ENCODE measurements at places on chromosomes 13 and 19.

DNA sequence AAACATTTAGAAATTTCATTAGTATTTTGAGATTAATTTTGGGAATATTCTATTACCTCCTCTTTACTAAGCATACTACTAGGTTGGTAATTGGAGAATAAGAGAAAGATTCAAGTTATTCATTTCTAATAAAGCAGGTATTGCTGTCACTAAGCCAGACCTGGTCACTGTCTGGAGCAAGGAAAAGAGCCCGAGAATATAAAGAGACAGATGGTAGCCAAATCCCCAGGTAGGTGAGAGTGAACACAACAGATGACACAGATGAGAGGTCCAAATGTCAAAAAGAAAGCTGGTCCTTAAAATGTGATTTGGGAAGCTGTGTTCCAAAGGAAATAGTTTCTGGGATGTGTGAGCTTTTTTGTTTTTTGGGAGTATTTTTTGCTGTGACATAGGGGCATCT lies 128.6 kb downstream of the ZNF100 start:
- no peak for DNase-seq

GRCh38 chr19:7494416-7495098 lies 5.7 kb upstream of the PEX11G start:
- no peak for DNase-seq

- DNase-seq: no peak
Measured at GRCh38 chr19:56141417-56141993, 418 bp downstream of the ZNF444 start.

DNA sequence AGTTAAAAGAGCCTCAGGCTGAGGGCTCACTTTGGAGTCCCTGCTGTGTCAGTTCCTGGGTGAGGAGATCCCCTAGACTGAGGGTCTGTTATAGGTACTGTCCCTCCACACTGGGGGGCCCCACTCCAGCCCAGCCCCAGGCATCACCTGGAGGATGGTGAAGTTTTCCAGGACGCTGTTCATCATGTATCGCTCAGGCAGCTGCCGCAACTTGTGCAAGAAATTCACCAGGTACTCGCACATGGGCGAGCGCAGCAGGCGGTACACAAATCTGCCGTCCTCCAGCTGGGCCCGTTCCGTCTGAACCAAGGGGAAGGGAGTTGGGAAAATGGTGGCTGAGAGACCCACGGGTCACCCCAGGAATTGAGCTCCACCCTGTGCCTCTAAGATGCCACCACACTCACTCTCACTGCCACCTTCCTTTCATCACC lies 7.1 kb downstream of the CD37 start:
- no peak for DNase-seq

GRCh38 chr19:51124729-51125128 lies at the start of gene SIGLEC9:
SIGLEC9 (plus strand) TSS chr19:51124906; CDS start chr19:51124975, 69 bp downstream.
- no peak for DNase-seq

- DNase-seq: peak; percentile 57
Measured at GRCh38 chr13:20489185-20489820, 36.4 kb downstream of the CRYL1 start.

DNA sequence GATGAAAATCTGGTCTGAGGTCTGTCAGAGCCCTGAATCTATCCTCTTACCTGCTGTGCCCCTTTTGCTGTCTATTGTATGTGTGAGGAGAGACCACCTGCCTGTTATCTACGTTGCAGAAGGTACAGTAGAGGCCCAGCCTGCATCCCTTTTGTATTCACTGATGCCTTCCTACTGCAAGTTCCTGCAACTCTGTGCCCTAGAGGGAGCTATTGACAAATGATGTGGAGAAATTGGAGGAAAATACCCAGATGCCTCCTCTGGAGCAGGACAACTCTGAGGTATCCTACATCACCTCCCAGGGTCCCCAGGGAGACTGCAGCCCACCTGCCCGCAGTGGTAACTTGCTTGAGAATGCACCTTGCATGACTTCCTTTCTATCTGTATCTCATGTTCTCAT lies 33.7 kb downstream of the SIAH3 start:
- no peak for DNase-seq

DNA sequence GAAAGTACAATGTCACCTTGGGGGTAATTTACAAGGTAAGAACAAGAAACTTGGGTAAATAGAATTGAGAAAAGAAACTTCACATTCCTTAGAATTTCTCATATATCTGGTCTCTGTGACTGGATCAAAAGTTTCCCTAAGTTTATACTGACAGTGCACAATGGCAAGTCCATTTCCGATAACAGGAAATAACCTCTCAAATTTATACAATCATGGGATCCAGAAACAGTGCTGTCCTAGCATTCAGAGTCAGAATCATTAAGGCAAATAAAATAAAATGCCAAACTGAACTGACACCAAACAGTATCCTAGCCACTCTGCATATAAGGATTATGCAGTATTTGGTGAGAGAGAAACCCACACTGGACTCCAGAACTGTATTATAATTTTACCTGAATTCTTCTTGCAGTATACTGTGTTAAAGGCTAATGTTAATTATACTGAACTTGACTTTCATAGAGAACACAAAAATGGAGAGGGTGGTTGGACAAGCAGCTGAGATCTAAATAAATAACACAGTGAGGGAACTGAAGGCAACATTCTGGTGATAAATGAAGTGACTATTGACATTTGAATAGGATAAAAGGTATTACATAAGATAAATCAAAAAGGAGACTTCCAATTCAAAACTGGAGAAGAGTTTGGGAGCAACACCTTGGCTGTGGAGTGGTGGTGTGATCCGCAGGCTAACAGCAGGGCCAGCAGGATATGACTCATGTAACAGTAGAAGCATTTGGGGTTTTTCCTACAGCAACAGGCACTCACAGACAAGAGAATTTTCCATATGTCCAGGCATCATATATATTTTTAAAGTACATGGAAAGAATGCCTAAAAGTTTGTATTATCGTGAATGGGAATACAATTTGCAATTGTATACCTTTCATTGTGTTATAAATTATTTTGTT lies 932.5 kb upstream of the MIR17HG start:
- DNase-seq: no peak

GRCh38 chr13:102680842-102681740 lies 13.8 kb downstream of the METTL21C start:
- peak; percentile 21 for DNase-seq

- DNase-seq: no peak
Measured at GRCh38 chr13:102856557-102856956, 10.7 kb downstream of the ERCC5 start.
